NCI-H446 treated with DMSO at 0.1 percent for 48 hours (cell line): ENCODE measurements at places on chromosomes 2 and 18.

DNA sequence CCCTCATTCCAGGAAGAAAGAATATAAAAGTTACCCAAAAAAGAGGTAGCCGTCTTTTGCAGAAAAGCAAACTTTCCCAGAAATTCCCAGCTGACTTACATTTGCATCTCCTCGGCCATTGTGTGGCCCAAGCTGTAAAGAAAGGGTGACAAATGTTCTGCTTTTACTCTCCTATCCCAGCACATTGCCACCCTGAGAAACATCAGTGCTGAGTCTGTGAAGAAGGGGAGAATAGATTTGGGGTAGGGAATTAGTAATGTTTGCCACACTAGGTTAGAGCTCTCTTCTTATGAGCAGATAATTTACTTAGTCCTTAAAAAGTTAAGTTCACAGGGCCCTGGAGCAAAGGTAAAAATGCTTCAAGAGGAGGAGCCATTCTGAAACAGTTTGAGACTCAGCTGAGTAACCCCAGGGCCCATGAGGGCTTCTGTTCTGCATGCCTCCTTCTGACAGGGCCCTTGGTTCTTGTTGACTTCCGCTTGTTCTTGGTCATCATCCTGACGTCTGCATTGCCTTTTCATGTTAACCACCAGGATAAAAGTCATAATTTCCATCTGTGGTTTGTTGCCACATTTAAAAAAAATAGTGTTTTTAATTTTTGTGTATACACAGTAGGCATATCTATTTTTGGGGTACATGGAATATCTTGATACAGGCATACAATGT is 550.7 kb downstream of the RNF144A start:
- DNase-seq: no peak

- DNase-seq: no peak
Measured at GRCh38 chr18:12820506-12820905, 63.5 kb downstream of the PTPN2 start.

DNA sequence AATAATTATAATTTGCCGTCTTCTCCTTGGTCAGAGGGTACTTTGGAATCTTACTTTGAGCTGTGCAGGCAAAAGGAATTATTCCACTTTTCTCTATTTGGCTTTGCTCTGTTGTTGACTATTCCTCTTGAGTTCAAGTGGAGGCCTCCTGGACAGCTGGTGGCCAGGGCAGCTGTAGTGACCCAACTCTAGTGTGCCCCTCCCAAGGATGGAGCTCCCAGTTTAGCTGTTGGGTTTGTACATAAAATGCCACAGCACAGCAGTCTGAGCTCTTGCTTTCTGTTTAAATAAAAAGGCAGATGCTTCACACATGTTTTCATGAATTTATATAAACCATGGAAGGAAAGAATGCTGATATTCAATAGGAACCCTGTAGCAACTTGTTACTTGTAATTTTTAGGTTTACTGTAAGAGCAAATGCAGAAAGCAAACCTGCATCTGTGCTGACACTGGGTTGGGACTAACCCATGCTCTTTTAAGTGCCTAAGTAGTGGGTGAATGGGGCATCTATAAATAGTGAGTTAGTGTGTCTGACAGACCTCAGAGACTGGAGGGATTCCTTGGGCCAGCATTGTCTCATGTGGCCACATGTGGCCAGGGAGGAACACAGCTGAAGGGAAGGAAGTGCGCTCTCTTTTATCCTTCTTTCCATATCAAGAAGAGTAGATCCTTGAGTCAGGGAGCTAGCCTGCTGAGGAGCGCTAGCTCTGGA is 121.8 kb downstream of the FHOD3 start:
- no peak for DNase-seq

DNA sequence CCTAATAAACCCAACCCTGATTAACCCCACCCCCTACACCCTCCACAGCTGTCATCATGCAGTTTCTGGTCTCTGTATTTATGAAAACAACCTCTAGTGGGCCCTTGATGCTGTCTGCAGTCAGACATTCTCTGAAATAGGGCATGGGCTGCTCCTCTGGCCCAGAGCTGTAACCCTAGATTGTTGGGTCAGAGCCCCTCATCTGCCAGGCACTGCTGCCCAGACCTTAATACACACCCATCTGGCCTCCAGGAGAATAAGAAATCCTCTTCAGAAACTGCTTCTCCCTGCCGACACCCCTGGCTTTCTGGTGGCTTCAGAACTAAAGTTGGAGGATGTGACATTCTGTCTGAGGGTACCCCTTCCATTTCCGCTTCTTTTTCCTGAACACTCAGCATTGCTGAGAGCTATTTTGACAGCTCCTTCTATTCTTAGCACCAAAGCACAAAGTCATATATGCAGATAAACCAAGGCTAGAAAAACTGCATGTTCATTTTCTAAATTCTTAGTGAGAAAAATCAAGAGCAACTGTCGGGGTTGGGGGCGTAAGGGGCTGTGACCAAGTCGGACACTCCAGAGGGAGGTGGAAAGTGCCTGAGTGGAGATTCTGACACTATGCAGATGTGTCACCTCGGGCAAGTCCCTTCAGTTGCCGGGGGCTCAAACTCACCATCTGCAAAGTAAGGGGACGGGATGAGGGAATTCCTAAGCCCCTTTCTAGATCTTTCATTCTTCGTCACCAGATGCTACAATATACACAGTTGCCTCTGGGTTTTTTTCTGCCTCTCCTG is 28.7 kb downstream of the SRSF7 start:
- no peak for DNase-seq

DNA sequence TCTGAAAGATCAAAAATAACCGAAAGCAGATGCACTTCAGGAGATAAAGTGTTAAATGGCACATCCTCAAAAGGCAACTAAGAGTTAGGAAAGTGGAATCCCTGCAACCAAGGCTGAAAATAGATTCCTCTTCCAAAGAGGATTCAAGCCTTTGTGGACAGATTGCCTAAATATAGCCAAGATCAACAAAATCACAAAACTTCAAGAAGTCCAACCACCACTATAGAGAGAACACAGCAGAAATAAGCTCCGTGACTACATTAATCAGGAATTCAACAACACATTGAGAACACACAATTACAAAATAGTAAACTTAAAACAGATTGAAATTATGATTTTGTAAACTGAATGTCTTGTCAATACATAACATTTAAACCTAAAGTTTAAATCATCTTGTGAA is 165.7 kb downstream of the LNPK start:
- DNase-seq: no peak

- DNase-seq: no peak
Measured at GRCh38 chr2:95728878-95729596, 137.2 kb downstream of the TRIM43 start.

- no peak for DNase-seq
Measured at GRCh38 chr2:11337909-11338308, 6.5 kb downstream of the ROCK2 start.

DNA sequence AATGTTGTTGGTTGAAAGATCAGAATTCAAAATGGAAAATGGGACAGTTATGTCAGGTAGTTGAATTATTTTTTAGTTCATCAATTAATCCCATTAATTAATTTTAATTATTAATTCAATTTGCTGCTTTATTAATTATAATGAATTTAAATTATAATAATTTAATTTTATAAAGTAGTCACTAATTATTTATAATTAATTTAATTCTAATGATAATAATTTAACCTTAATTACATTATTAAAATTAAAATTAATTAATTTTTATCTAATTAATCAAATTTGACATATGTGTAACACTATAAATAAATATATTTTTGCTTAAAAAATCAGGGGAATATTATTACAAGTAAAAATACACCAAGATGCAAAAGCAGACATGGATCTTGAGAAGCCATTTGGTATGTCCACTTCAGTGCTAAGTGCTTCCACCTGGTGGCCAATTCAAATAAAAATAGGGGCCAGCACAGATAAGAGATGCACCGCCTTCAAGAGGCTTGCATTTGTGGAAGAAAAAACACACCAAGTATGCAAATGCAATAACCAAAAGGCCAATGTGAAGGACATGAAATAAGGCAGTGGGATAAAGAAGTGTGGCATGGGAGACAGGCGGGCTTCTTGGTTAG is 73.2 kb downstream of the MBP start:
- peak; percentile 8 for DNase-seq

GRCh38 chr2:144944546-144945220 is 424.8 kb upstream of the ZEB2 start:
- DNase-seq: no peak

DNA sequence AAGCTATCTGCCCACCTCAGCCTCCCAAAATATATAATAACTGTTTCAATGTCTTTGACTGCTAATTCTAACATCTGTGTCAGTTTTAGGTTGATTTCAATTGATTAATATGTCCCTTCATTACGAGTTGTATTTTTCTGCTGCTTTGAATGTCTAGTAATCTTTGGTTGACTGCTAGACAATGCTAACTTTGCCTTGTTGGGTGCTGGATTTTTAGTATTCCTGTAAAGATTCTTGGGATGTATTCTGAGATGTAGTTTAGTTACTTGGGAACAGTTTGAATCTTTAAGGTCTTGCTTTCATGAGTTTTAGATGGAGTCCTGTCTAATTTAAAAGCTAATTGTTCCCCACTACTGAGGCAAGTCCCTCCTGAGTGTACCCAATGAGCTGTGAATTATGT is 114.4 kb downstream of the TFCP2L1 start:
- no peak for DNase-seq

GRCh38 chr18:53649621-53650020 is 574.8 kb downstream of the MBD2 start:
- no peak for DNase-seq

GRCh38 chr2:43129676-43130547 is 96.5 kb downstream of the ZFP36L2 start:
- no peak for DNase-seq

DNA sequence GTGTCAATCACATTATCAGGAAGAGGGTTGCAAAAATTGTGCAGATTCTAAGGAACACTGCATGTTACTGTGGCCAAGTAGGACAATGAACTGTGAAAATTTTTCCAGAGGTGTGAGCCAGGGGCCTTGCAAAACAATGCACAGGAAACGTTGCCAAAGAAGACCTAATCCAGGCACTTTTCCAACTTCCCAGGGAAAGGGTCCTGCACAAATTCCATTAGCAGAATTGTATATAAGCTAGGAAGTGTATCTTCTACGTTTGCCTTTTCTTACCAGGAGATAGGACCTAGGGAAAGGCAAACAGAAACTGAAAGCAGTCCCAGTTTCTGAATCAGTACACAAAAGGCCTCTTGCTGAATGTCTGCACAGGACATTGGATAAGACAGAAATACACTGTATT is 1888.3 kb upstream of the CELF4 start:
- DNase-seq: peak; percentile 36

DNA sequence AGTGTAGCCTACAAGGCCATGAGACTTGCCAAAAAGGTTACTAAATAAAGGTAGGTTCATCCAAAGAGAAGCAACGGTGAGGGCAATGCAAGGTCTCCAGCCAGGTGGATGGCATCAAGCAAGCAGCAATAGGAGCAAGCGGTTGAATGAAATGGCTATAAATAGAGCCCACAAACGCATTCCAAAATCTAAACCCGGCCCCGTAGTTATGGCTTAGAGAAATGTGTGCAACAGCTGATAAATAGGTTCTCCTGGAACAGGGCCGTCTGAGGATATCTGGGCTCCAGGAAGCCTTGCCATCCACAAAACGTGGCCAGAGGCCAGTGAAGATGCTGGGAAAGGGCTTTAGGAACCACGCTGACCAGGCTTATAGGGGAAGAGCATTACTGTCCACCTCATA is 146.1 kb upstream of the PID1 start:
- no peak for DNase-seq

DNA sequence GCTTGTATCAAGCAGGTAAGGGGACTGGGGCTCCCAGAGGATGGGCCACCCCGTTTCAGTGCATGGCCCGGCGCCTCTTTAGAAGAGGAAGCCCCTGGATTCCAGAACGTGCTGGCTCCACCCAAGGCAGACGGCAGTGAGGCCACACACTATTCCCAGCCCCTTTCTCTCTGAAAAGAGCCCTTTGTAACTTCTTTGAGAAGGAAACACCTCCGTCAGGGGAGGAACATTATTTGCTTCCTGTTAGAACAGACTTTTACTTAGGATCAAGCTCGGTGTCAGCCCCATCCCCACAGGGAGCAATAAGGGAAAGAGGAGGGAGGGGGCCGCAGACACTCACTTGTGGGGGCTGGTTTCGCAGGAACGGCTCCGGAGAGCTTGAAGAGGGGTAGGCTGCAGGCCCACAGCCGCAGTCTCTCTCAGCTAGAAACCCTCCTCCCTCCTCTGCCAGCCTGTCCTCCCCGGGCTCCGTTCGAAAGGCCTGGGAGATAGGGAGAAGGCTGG is 49.6 kb upstream of the RMDN2 start:
- DNase-seq: no peak

GRCh38 chr2:10947005-10947440 is 35.3 kb downstream of the KCNF1 start:
- no peak for DNase-seq

- no peak for DNase-seq
Measured at GRCh38 chr2:235954281-235954680, 213.9 kb downstream of the GBX2 start.

DNA sequence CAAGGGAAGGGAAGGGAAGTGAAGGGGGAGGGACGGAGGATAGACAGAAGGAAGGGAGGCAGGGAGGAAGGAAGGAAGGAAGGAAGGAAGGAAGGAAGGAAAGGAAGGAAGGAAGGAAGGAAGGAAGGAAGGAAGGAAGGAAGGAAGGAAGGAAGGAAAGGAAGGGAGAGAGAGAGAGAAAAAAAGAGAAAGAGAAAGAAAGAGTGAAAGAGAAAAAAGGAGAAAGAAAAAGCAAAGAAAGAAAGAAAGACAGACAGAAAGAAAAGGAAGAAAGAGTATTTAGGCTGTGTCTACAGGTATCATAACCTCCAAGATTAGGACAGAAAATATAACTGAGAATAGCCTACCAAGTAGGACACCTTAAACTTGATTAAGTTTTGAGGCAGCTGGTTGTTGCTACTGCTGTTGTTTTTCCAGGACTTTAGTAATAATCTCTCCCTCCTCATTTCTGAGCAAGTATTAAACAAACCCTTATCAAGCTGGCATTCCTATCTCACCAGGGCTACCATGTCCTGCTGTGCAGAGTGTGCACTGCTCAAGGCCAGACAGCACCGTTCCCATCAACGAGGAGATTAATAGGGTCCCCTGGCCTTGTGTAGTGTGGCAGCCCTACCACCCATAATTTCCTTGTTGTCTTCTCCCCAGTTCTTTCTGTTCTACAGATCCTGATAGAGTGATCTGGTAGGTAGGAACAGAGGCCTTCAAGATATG is 90.5 kb upstream of the FHL2 start:
- DNase-seq: no peak

- no peak for DNase-seq
Measured at GRCh38 chr18:13613591-13614501, 112.5 kb downstream of the FAM210A start.

GRCh38 chr2:115190459-115190858 is 748.0 kb downstream of the DPP10 start:
- DNase-seq: no peak
